ENCODE measurements at places on chromosomes 2 and 18.

- DNase-seq: no peak
These were observed at the start of gene ST8SIA5 for GRCh38 chr18:46756559-46757201. Gene ST8SIA5, minus strand, starts transcription at chr18:46757053. Its CDS starts 545 bp downstream, at chr18:46756508.

GRCh38 chr2:205274801-205275200 is 407.5 kb upstream of the NRP2 start:
- no peak for DNase-seq

DNA sequence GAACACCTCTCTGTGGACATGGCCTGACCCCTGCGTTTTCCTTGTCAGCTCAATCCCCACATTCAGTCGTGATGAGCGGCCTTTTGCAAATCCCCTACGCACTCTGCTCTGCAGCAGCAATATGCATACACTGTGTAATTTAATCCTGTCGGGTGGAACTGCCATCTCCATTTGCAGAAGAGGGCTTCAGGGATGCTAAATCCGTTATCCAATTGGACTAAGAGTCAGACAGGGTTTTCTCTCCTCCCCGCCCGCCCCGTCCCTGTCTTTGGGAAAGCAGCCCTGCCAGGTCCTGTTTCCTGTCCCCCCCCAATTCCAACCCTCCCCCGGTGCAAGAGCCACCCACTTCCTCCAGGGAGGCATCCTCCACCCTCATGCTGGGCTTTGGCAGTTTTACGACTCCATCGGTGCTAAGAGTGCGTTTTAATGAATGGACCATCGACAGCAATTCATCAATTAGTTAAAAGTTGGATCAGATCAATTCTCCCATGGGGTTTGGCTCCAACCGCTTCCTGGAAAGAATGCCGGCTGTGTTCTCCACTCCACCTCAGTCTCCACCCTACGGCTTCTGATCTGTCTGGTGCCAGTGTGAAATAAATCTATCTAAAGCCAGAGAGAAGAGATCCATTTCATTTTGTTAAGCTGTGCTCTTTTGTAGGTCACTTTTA is 53.5 kb upstream of the ASAP2 start:
- DNase-seq: no peak

GRCh38 chr2:30716123-30716900 is 90.9 kb downstream of the CAPN13 start:
- DNase-seq: no peak

DNA sequence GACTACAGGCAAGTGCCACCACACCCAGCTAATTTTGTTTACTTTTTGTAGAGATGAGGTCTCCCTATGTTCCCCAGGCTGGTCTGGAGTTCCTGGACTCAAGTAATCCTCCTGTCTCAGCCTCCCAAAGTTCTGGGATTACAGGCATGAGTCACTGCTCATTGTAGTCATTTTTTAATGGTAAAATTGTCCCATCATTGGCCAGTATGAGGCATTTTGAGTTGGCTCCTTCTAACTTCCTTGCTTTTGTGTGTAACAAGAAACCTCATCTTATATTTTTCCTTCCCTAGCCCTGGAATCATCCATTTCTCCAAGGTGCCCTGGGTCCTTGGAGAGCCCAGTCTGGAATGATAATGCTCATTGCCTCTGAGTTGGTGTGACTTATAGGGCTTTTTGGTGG is 148.5 kb downstream of the INHBB start:
- DNase-seq: no peak

DNA sequence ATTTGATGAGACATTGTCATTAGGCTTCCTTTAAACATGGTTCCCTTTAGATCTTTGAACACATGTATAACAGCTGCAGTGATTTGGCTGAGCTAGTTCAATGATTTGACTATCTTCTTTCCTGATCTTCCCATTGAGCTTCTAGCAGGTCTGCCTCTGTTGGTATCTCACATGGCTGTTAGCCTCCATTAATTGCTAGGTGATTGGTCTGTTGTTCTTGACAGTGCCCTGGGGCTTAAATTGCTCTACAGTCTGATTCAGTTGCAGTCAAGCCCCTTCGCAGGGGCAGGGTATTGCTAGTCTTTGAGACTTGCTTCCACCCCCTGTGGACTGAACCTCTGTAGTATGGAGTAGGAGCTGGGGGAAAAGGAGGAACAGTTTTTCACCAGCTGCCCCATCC is 24.1 kb downstream of the SKA1 start:
- no peak for DNase-seq

- DNase-seq: no peak
These were observed 720.8 kb downstream of the DCDC2C start for GRCh38 chr2:4424153-4424552.

DNA sequence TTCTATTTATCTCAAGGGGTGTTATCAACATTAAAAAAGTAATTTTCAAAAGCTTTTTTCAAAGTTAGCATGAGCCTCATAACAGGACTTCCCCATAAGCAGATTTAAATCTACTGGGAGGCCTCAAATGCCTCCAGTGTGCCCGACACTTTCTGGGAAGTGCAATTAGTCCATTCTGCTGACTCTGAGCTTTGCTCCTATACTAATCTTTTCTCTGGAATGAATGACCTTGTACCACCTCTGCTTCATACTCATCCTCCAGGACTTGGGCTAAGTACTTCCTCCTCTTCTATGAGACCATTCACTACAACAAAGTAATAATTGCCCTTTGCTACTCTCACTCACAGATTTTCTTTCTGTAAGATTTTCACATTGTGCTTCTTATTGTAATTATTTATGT is 111.1 kb downstream of the RIT2 start:
- DNase-seq: no peak

DNA sequence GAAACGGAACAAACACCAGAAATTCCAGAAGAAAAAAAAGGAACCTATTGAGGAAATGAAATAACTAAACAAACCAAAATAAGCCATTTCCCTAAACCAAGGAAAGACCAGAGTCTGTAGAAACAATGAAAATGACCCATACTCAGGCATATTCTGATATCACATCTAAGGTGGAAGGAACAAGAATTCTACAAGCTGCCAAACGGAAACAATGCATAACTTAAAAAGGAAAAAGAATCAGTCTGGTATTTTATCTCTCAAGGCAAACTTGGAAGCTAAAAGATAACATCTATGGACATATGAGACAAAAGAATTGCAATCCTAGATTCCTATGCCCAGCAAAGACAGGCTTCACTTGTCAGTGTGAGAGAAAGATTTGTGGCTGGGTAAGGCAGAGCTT is 326.2 kb downstream of the PDE11A start:
- DNase-seq: no peak

GRCh38 chr18:41391616-41392595 is 563.1 kb upstream of the PIK3C3 start:
- no peak for DNase-seq

DNA sequence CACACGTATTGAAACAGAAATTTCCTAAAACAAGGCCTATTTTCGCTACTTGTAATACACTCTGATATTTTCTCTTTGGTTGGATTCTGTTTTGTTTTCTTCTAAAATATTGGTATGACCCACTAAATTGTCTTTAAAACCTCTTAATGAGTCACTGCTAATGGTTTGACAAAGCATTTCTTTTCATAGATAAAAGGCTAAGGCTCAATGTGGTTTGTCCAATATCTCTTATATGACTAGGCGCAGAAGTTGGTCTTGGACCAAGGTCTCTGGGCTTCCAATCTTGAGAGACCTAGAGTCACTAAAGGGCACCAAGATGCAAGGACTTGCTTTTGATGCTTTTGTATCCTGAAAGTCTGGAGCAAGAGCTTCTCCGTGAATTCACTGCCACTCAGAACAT is 498.2 kb upstream of the TCF4 start:
- DNase-seq: no peak

- DNase-seq: no peak
These were observed at the start of gene SIGLEC15 for GRCh38 chr18:45825258-45826044. Gene SIGLEC15, plus strand, starts transcription at chr18:45825675. Its CDS starts 54 bp downstream, at chr18:45825729.

GRCh38 chr2:119254601-119255080 is 31.0 kb downstream of the STEAP3 start:
- DNase-seq: no peak

GRCh38 chr2:38108907-38109731 is 33.2 kb upstream of the CYP1B1 start:
- DNase-seq: no peak

- DNase-seq: no peak
These were observed 193.8 kb downstream of the TSN start for GRCh38 chr2:121949271-121949670.

DNA sequence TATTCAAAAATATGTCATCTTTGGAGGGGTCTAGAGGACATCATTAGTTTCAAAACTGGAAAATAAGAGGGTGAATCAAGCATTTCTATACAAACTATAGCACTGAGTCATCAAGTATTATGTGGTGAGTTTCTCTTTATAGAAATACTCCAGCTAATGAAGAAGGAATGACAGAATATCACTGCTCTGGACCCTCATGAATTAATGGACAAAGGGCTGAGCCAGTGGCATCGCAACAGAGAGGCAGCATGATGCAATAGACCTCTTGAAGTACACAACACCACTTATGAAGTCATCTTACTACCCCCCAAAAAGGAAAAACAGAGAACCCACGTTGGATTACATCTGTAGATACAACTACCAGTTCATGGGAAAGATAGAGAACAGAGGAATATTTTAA is 27.4 kb upstream of the EIF2AK3 start:
- no peak for DNase-seq

GRCh38 chr18:8659609-8660242 is 45.6 kb upstream of the MTCL1 start:
- no peak for DNase-seq

GRCh38 chr2:108451976-108452375 is 3.0 kb downstream of the GCC2 start:
- DNase-seq: no peak

- no peak for DNase-seq
These were observed 375.0 kb downstream of the CTNNA2 start for GRCh38 chr2:79887747-79888374.

DNA sequence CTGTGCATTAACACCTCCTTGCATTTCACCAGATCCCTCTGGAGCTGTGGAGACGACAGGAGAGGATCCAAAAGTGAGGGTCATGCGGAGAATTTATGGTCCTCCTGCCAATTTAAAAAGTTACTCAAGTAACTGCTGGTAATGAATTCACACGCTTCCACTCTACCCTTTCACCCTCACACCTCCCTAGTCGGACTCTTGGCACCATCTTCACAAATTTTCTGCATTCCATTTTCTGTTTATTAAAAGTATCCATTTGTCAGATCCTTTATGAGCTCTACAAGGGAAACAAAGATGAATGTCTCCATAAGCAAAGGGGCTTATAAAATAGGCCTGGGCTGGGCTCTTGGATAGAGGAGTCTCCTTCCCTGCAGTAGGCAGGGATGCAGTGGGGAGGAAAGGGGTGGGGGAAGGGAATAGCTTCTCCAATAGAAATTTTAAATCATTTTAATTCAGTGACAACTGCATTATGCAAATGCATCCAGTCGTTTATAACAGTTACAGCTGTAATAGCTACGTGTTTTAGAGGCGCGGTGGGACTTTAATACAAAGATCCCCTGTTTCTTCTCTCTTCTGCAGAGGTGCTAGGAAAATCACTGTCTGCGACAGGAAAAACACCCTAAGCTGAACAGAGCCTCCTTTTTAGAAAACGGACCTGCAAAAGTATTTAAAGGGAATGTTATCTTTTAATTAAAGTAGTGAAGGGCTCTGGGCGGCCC is 132.2 kb downstream of the EPHA4 start:
- no peak for DNase-seq

DNA sequence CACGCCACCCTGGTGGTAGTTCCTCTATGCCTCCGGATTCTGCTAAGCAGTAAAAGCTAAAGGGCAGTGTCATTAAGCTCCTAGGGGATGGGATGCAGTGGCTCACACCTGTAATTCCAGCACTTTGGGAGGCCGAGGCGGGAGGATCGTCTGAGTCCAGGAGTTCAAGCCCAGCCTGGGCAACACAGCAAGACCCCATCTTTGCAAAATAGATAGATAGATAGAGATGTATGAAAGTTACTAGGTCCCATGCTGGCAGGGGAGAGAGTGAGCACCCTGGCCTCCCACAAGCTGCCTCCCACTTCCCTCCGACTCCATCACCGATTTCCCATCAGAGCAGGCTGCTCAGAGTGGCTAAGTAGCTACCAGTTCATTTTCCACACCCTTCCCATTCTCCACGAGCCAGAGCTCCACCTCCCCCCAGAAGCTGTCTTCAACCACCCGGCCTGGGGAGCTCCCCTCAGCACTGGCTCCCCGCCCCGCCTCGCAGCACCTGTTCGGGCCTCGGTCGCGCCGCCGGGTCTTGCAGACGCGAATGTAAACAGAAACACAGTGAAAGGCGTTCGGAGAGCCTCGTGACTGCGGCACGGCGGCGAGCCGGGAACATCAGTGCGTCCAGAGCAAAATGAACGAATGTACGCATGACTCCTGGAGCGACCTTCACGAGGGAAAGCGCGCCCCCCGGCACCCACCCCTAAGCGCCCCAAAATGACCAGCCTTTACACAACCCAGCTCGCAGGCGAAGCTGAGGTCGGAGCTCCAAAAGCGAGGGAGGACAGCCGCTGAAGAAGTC is 598 bp upstream of the CEP68 start:
- DNase-seq: no peak

GRCh38 chr2:12350821-12351220 is 365.9 kb upstream of the TRIB2 start:
- no peak for DNase-seq

DNA sequence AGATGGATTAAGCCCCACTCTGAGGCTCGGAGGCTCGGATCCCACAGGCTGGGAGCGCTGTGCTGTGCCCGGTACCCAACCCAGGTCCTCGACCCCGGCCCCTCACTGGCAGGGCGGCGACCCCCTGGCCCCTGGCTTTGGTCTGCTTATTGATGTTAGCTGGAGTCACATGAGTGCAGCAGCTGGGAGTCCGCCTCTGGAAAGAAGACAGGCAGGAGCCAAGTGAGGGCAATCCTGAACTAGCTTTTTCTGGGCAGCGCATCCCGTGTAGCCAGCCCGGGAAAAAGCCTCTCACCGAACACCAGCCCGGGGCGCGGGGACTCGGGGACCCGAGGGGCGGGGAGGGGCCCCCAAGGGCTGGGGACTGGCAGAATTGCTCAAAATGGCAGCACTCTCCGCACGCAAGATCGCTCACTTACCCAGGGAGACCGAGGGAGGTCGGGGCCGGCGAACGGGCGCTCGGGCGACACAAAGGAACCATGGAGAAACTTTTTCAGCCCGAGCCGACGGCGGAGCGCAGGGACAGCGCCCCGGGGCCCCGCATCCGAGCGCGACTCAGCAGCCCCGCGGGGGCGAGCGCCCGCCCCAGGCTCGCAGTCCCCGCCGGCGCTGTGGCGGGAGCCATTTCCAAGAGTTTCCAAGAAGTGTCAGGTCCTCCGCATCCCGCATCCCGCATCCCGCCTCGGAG is 567 bp downstream of the TMEM200C start:
- DNase-seq: no peak

GRCh38 chr2:41940060-41940744 is 107.6 kb upstream of the PKDCC start:
- no peak for DNase-seq

DNA sequence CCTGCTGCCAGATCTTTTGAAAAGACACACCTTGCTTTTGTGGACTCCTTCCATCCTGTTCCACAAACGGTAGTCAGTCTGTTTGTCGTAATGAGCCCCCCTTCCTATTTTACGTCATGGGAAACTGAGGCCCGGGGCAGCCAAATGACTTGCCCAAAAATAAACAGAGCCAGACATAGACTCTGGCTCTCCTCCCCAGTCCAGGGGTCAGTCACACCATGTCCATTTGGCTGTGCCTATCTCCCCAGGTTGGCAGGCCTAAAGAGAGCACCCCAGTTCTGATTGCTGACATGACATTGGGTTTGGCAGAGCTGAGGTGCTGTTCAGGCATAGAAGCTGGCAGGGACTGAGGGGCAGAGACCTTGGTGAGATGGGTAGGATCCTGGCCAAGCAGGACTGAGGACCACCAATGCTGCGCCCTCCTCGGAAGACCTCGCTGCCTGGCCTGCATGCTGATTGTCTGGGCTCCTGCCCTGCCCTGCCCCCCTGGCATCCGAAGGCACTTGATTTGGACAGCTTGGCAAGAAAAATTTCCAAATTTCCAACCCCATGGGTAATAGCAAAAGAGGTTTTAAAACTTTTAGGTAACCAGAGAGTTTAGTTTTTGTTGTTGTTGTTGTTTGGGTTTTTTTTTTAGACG is 335.4 kb downstream of the DYSF start:
- no peak for DNase-seq

Measured in SIG-M5 (cell line).